NCI-H1092 treated with DMSO at 0.1 percent for 48 hours (cell line): ENCODE measurements at places on chromosomes 5 and 9.
A peak's percentile ranks its signal among the peaks of the same experiment; 100 is the strongest.

- DNase-seq, result no peak
These were observed 96.3 kb downstream of the CFAP95 start for GRCh38 chr9:69916950-69917349.

DNA sequence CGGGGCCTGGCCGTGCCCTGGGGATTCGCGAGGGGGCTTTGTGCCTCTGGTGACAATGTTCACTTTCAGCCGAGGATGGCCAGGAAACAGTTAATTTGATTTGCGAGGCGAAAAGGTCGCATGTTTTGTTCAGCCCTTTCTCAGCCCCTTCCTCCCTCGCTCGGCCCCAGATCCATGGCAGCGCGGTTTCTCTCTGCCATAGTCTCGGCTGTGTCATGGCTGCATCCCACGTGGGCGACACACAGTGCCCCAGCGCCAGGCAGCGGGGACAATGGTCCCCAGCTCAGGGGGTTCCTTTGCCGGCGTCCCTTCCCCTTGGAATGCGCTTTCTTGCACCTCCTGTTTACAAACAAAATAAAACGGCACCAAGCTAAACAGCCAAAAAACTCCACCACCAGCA is 370.3 kb upstream of the IRX2 start:
- DNase-seq, result no peak

- no peak for DNase-seq
These were observed 52.8 kb downstream of the PRRT1B start for GRCh38 chr9:131598121-131598520.

DNA sequence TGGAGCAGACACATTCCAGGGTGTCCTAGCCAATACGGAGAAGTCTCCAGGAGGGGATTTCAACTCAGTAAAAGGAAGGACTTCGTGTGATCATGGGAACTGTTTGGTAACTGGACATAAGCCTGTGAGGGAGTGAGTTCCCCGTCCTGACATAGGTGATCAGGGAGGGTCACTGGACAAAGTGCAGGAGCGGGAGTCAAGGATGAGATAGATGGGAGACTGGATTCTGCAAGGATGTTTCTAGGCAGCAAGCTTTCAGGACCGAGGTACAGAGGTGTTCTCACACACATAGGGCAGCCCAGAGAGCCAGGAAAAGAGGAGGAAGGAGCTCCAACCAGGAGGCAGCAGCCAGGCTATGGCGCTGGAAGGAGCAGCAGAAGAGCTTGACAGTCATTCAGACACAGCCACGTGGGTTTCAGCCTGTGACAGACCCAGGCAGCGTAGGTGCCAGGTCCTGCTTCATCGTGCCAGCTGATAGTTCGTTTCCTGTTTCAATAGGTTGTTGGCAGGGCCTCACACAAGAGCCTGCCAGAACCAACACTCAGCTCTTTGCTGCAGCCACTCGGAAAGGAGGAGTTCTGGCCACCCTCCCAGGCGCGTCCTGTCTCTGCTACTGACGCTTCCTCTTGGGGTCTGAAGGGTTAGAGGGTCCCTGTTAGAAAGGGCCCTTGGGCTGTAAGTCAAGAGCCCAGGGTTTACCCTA is 84.1 kb downstream of the AMBP start:
- peak; percentile 98 for DNase-seq

- no peak for DNase-seq
These were observed 188.9 kb upstream of the RPS23 start for GRCh38 chr5:82466986-82467561.

- DNase-seq, result no peak
These were observed 205.6 kb upstream of the MPDZ start for GRCh38 chr9:13485068-13485596.

DNA sequence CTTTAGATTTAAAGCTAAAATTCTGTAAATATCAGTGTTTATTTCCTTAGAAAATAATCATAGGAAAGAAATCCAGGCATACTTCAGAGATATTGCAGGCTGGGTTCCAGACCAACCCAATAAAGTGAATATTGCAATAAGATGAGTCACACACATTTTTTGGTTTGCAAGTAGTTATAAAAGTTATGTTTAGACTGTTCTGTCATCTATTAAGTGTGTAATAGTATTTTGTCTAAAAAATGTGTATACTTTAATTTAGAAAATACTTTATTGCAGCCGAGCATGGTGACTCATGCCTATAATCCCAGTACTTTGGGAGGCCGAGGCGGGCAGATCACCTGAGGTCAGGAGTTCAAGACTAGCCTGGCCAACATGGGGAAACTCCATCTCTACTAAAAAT is 6.9 kb upstream of the RIC1 start:
- no peak for DNase-seq

GRCh38 chr9:134546746-134547145 is 94.9 kb upstream of the COL5A1 start:
- no peak for DNase-seq

- no peak for DNase-seq
These were observed 4.8 kb downstream of the CCL19 start for GRCh38 chr9:34686231-34686630.

DNA sequence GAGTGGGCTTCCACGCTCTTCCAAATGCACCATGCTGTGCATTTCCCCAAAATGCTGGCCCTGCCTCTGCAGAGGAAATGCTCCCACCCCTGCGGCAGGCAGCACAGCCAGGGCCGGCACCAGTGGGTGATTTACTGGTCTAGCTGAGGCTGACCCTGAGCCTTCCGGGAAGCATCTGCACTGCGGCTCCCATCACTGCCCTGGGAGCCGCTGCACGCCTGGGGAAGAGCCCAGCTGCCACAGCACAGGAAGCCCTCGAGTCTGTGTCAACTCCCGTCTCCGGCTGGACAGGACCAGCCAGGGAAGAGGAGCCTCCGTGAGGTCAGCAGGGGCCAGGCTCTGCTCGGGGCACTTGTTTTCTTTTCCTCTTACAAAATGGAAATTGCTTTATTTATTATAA is 25.1 kb upstream of the EEIG1 start:
- no peak for DNase-seq

- no peak for DNase-seq
These were observed 23.2 kb downstream of the ELOVL7 start for GRCh38 chr5:60820593-60821487.

- DNase-seq, result peak; percentile 18
These were observed 50.4 kb upstream of the PTGS1 start for GRCh38 chr9:122320413-122320881.

DNA sequence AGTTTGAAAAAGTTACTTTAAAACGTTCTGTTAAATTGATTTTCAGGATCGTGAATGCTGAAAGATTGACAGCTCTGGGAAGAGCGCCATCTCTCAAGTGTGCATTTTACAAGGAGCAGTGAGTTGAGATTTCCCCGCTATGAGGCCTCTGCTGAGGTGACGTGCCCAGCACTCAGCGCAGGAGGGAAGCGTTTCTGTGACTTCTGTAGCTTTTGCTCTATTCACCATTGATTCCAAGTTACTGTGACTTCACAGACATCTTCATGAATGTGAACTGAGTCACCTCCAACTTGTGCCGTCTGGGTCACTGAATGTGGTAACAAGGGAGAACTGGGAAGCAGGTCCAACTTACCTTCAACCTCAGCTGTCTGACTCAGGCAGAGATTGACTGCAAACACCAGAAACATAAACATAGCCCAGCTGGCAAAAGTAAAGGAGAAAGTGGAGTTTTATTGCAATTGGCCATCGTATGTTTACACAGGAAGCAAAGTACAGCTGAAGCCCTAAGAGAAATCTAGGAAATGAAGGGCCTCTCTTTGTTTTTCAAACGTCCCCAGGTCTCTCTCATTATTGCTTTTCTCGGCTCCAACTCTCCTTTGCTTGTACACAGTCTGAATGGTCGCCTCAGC is 428.8 kb upstream of the CLINT1 start:
- peak; percentile 50 for DNase-seq

GRCh38 chr5:153959134-153959957 is 79.4 kb downstream of the FAM114A2 start:
- DNase-seq, result no peak

GRCh38 chr9:6782981-6783380 is 25.2 kb downstream of the KDM4C start:
- no peak for DNase-seq

DNA sequence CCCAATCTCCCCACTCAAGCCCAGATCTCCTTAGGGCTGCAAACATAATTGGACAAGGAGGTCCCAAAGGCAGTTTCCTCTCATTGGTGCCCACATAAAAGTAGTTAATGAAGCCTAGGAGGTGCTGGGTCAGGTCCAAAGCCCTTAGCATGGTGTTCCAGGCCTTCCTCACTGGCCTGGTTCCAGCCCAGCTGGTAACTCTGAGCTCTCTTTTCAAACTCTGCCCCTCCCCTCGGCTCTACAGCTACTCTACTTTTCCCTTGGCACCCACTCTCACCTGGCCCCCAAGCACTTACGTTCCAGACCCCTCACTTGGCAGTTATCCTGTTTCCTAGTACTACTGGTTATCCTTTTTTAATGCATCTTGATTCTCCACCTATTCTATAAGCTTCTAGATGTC is 9.9 kb downstream of the SEPTIN8 start:
- no peak for DNase-seq

- no peak for DNase-seq
These were observed 6.3 kb downstream of the CCL19 start for GRCh38 chr9:34684816-34685215.

GRCh38 chr9:94821098-94821887 is 94.8 kb downstream of the AOPEP start:
- DNase-seq, result no peak

DNA sequence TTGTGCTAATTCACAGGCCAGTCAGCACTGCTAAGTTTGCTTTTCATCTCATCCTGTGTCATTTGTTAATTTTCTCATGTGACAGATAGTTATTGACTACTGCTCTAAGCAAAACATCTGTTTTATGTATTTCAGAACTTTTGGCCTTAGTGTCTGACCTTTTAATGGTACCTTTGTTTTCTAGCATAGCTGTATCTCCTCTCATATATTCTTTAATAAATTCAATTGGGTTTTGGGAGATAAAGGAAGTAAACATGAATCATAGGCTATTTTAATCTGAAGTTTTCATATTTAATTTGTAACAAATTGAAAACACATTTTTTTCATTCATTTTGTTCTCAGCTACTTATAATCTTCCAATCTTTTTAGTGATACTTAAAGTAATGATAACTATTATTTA is 13.1 kb downstream of the NDUFAF2 start:
- no peak for DNase-seq

- peak; percentile 96 for DNase-seq
These were observed 60.6 kb upstream of the ZFR start for GRCh38 chr5:32504989-32505596.

DNA sequence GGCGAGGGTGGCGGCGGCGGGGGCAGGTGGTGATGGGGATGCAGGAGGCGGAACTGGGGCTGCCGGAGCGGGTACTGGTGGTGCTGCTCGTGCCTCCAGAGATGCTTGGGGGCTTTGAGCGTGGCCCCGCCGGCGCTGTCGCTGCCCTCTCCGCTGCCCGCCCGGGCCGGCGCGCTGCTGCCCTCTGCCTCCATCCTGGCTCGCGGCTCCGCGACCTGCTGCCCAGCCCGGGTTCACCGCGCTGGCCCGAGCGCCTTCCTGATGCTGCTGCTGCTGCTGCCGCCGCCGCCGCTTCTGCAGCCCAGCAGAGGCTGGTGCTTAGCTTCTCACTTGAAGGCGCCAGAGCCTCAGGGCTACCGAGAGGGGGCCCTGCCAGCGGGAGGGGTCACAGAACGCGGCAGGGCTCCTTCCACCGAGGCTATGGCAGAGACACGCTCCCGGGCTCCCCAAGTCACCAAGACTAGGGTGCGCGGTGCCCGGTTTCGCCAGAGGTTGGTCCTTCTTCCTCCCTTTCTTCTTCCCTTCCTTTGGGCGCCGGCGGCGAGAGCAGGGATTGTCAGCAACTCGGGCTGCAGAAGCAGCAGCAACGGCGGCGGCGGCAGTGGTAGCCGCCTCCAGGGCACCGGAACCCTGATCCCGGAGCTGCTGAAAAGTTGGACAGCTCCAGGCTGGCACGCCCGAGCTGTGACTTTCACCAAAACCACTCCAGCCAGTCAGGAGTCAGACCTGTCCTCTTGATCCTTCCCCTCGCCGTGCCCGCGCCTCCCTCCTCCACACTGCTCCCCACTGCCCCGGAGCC is at the start of gene PDE4D:
Gene PDE4D, minus strand, starts transcription at position 298 of the 799 bp plus-strand sequence.
- peak; percentile 11 for DNase-seq

- DNase-seq, result peak; percentile 90
These were observed 1262.0 kb upstream of the DMAC1 start for GRCh38 chr9:9061627-9062026.

- no peak for DNase-seq
These were observed 6.6 kb upstream of the UBQLN1 start for GRCh38 chr9:83714329-83714728.

- DNase-seq, result no peak
These were observed 134.8 kb upstream of the KLF4 start for GRCh38 chr9:107624234-107624948.

DNA sequence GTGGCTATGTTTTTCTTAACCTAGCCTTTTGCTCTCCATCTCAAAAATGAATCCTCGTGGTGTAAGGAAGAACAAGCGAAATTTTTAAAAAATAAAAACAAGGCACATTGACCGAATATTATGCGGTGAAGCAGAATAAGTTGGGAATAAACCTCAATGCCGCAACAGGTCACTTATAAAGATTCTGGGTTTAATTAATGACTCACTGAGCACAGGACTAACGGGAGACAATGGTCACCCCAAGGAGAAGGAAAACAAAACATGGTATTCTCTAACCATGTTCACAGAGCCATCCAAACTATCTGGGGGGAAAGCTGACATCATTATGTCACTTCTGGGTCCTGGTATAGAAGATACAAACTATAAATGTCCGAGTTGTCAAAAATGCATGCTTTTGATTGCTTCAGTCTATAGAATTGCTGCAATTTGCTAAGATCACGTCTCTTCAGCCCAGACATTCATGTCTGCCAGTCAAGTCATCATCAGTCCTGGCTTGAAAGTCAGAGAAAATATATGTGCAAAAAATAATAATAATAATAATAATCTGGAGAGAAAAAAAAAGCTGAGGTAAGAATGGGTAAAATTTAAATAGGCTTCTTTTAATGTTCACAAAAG is 280.6 kb downstream of the NR2F1-AS1 start:
- DNase-seq, result no peak

- DNase-seq, result peak; percentile 28
These were observed at the start of gene PHYKPL for GRCh38 chr5:178232124-178232919. Gene PHYKPL (minus strand): TSS chr5:178232802. CDS start chr5:178232550, 252 bp downstream.

- DNase-seq, result no peak
These were observed 447.8 kb downstream of the PDE4D start for GRCh38 chr5:59445741-59446140.

DNA sequence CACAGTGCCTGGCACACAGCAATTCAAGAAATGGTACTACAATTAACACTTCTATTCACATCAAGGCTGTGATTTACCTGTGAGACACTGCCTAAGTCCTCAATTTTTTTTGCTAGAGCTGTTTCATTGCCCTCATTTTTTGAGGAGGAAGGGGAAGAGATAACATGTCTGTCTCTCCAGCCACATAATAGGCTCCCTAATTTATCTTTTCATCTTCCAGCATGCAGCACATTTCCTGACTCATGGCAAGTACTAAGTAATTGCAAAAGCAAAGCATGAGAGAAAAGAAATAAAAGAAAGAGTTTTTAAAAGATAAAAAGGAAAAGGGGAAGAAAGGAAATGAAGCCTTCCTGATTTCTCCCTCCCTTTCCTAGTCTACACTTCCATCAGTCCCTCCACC is 26.9 kb upstream of the RNF38 start:
- DNase-seq, result no peak
